HT1080 (cell line): ENCODE measurements at places on chromosomes 13 and 19.
A peak's percentile ranks its signal among the peaks of the same experiment; 100 is the strongest.

GRCh38 chr13:71303144-71303543, 563.9 kb downstream of the DACH1 start:
- DNase-seq, result no peak

- DNase-seq, result no peak
Measured at GRCh38 chr13:27104606-27105005, 67.0 kb downstream of the USP12 start.

GRCh38 chr19:13079542-13079986, 23.1 kb downstream of the LYL1 start:
- DNase-seq, result no peak

GRCh38 chr13:74329962-74330361, 195.8 kb upstream of the KLF12 start:
- no peak for DNase-seq

DNA sequence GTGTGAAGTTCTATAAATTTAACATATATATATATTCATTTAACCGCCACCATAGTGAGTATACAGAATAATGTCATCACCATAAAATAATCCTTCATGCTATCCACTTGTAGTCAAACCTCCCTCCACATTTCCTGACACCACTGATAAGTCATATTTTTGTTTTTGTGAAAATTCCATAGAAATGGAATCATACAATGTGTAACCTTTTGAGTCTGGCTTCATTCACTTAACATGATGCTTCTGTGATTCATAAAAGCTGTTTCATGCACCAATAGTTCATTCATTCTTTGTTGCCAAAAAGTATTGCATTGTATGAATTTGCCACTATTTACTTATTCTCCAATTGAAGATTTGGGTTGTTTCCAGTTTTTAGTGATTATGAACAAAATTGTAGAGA, 497.5 kb upstream of the PCDH20 start:
- DNase-seq, result peak; percentile 15

DNA sequence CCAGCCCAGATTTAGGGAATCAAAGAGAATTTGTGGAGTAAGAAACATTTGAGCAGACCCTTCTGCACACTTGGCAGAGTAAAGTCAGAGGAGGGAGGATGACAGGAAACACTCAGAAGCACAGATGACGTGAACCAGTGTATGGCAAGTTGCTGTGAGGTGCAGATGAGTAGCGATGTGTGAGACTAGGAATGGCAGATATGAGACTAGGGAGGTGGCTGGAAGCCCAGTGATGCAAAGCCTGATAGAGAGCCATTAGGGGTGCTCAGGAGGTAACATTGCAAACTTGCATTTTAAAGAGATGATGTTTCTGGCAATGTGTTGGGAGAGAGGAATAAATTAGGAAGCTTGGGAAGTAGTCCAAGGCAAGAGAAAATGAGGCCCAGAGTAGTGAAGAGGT, 44.0 kb downstream of the PCDH17 start:
- DNase-seq, result no peak

DNA sequence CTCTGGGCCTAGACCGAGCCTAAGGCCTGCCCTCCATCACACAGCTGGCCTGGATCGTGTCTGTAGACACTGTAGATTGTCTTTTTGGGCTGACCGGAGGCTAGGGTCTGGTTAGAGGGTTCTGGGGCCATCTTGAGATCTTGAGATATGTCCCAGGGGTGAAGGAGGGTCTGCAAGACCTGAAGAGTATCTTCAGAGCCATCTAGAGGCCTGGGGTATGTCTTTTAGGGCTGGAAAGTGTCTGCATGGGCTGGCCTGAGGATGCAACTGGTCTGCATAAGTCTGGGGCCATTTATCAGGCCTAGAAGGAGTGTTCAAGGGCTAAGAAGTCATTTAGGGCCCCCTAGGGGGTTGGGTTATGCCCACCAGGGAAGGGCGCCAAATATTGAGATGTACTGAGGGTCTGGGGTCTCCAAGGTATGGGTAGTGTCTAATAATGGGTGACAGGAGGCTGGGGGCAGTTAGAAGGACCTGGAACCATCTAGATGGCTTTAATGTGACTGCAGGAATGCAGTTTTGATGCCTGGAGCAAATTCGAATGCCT, 555 bp downstream of the SCAF1 start:
- no peak for DNase-seq

- DNase-seq, result no peak
Measured at GRCh38 chr13:98819382-98820010, 67.0 kb upstream of the SLC15A1 start.

- peak; percentile 88 for DNase-seq
Measured at GRCh38 chr19:50658441-50659317, 9.4 kb downstream of the C19orf81 start.

DNA sequence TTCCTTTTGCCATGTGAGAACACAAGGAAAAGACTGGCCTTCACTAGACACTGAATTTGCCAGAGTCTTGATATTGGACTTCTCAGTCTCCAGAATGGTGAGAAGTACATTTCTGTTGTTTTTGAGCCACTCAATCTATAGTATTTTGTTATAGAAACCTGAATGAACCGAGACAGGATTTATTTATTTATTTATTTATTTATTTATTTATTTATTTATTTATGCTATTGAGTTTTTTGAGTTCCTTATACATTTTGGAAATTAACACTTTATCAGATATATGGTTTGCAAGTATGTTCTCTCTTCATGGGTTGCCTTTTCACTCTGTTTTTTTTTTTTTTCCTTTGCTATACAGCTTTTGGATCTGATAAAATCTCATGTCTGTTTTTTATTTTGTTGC, 319.0 kb upstream of the PCDH20 start:
- DNase-seq, result no peak

DNA sequence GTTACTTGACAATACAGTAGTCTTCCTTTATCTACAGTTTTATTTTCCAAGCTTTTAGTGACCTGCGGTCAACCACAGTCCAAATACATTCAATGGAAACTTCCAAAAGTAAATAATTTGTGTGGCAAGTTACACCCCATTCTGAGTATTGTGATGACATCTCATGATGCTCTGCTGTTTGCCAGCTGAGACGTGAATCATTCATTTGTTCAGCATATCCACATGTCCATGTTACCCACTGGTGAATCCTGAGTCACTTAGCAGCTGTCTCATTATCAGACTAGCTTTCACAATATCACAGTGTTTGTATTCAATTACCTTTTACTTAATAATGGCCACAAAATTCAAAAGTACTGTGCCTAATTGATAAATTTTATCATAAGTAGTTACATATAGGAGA, 179.8 kb downstream of the PRR20E start:
- DNase-seq, result peak; percentile 39

- DNase-seq, result no peak
Measured at GRCh38 chr19:50952910-50953309, at the start of gene KLK5. Gene KLK5, minus strand, starts transcription at chr19:50953038. Its CDS starts 381 bp downstream, at chr19:50952657.
